ENCODE measurements at places on chromosomes 16 and 17.

- no peak for DNase-seq
Measured at GRCh38 chr16:5523829-5524228, 426.2 kb upstream of the EEF2KMT start.

- DNase-seq: no peak
Measured at GRCh38 chr16:66872559-66872942, 7.8 kb upstream of the PDP2 start.

DNA sequence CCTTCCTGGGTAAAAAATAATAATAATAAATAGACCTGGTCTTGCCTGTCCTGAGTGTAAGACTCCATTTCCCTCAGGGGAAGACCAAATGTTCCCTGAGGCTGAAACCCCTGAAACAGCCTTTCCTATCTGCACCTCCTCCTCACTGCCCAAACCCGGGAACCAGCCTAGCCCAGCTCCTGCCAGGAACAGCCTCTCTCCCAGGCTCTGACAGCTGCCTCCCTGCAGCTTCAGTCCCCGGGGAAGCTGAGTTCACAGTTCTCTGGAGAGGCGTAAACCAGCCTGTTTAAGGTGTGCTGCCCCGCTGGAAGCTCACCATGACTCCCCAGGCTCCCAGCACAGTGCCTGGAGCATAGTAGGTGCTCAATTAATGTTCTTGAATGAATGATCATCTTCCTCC is 7.3 kb upstream of the CDT1 start:
- DNase-seq: no peak

DNA sequence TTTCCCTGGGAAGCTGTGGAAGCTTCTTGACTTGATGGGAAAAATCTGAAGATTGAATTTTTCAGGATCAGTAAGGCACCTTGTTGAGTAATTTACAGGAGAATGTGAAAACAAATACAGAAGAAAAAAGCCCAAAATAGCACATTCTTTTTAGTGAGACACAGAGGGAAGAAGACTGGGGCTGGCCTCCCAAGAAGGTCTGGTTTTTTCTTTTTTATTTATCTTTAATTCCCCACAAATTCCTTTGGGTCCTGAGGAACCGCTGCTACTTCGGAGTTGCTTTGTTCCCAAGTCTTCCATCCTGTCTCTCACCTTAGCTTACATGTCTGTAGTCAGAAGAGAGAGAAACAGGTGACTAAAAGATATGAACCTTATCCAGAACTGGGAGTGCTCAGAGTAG is 166.6 kb upstream of the NOG start:
- no peak for DNase-seq

- no peak for DNase-seq
Measured at GRCh38 chr17:1026599-1026975, 29.7 kb downstream of the TIMM22 start.
